Stimulated activated naive CD4-positive, alpha-beta T cell treated with Interleukin-2 at 50 U/mL for 16 hours (primary cell): ENCODE measurements at places on chromosomes 5 and 9.

DNA sequence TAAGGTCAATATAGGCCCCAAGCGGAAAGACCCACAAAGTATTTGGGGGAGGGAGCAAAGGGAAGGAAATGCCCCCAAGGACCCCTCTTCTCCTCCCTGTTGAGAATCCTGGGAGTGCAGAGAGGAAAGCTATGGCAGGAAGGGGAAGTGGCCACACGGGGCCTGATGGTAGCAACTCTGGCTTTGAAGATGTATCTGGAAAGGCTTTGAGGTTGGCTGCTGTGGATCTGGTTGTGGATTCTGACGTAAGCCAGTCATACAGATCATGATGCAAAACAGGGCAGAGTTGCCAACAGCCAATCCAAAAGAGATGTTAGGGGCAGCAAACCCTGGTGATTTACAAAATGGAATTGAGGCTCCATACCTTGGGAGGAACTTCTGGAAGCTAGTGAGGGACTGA is 108.8 kb downstream of the PRKACG start:
- no peak for DNase-seq

GRCh38 chr5:175478008-175478383 is 364 bp upstream of the SFXN1 start:
- no peak for DNase-seq

DNA sequence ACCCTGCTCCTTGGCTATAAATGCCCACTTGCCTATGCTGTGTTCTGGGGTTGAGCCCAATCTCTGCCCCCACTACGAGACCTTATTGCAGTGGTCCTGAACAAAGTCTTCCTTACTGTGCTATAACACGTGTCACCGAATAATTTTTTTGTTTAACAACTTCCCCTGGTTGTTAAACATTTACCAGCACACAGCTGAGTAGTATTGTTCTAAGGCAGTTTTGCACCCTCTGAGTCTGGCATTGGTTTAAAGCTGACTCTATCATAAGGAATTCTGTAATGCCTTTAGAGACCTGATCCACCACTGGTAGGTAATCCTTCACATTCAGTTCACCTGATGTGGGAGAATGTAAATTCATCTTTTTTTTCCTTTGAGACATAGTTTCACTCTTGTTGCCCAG is 25.6 kb upstream of the ANKRD31 start:
- no peak for DNase-seq

GRCh38 chr5:137575847-137576246 is 76.7 kb upstream of the SPOCK1 start:
- DNase-seq, result no peak

DNA sequence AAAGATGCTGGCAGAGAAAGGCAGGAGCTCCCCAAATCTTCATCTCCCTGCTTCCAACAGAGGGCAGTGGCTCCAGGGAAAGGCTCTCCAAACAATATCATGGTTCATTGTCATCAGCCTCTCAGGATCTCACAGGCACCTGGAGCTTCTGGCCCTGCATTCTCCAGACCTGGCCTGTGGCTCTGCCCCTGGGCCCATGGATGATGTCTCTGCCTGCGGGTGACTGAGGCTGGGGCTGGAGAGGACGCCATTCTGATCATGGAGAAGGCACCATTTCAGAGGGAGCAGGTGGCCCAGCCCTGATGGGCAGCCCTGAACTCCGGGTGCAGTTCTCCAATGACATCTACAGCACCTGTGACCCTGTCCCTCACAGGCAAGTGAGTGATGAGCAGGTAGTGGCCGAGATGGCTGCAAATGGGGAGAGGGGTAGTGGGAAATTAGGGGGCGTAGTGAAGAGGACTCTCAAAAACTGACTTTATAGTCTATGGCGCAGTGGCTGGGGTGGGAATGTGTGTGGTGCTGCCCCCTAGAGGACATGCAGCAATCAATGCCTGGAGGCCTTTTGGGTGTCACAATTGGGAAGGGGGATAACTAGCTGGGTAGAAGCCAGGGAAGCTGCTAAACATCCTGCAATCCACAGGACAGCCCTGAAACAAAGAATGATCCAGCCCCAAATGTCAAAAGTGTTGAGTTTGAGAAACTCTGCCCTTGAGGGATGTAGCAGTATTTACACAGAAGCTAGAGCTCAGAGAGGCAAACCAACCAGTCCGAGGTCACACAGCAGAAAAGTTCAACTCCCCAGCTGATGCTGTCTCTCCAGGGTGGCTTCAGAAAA is 3.2 kb downstream of the SH3PXD2B start:
- peak; percentile 22 for DNase-seq
